Activated CD4-positive, alpha-beta T cell treated with anti-CD3 and anti-CD28 coated beads, Interleukin-2, amount 50 U/mL, for 24 hours (primary cell): ENCODE measurements at places on chromosomes 1 and 21.

DNA sequence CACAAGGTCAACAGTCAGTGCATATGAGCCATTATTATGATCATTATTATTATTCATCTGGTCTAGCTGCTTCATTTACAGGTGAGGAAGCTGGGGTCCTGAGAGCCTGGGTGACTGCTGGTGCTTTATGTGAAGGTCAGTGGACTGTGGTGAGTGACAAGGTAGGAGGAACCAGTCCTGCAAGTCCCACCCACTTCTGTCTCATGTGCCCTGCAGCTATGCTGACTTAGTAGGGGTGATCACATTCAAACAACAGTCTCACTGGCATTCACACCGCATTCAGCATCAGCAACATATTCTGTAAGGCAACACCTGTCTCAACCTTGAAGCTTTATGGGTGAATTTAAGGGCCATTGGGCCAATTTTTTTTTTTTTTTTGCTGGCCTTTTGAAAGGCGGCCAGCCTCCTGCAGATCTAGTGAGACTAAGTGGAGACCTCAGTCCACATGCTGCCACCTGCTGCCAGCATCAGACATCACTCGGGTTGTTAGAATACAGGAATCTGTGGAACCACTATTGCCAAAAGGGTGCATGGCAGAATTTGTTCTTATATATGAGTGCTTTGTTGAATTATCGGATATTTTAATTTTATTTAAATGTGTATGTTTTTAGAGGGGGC lies 59.9 kb upstream of the CACNA1E start:
- peak; percentile 10 for DNase-seq

GRCh38 chr1:91520942-91521507 lies 20.4 kb downstream of the CDC7 start:
- no peak for DNase-seq

GRCh38 chr1:77412820-77413530 lies 131.2 kb downstream of the AK5 start:
- DNase-seq, result no peak

GRCh38 chr1:204670152-204670927 lies 15.2 kb downstream of the LRRN2 start:
- no peak for DNase-seq

DNA sequence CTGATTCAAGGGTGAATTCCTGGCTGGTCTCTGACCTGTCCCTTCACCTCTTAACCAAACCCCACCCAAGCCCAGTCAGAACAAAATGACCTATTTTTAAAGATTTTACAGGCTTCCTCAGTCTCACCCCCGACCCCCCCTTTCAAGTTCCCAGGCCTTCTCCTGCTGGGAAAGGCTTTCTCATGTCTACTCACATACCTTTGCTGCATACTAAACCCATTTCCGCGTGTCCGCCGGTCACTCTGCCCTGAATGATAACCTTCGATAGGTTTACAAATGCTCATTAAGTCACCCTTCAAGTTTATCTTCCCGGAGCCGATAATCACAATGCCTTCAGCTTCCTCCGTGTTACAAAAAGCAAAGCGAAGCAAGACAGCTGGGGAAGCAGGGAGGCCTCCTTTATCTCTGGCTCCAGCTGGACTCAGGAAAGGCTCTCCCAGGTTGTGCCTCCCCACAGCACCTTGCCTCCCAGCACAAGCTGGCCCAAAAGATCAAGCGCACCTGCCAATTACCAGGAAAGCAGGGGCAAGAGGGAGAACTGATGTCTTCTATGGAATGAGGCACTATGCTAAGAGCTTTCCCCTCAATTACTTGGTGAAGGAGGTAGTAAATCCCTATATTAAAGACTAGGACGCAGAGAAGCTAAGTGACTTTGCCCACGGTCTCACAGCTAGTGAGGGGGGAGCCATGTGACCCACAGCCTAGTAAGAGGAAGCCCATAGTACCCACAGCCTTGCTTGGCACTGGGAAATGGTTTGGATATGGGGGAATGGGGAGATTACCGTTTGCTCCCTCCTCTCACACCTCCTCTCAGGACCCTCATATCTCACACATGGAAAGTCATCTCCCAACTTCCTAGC lies 15.9 kb downstream of the SMIM12 start:
- DNase-seq, result no peak

DNA sequence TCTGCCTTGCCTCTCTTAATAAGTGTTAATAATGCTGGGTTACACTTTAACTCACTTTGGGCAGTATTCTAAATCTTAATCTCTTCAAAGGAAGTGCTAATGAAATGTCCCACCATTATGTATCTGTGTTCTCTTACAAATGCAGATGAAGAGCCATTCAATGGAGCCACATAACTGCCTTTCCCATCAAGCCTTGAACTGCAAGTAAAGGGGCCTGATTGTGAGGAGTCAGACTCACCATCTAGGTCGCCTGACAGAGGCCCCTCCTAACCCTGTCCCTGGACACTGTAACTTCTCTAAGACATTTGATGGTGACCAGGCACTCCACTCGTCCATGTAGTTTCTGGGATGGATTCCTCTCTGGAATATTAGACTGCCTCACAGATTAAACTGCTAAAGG lies 329.4 kb downstream of the KIF26B start:
- no peak for DNase-seq

- no peak for DNase-seq
Observed at GRCh38 chr21:42161401-42161955, 57.5 kb upstream of the ABCG1 start.

DNA sequence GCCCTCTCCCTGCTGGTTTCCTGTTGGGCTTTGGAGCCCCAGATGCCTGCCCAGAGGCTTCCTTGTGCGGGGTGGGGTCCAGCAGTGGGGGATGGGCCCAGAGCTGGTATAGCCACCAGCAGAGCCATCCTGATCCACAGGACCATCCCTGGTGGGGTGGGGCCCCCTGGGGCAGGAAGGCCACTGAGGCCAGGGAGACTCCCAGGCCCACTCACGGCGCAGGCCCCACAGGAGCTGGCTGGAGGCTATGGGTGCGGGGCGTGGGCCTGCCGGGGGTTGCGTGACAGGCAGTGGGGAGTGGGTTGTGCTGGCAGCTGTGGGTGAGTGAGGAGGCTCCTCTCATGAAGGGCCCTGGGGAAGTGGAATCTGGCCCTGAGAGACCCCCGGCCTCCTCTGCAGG lies 5.7 kb downstream of the LRRC3 start:
- DNase-seq, result no peak

- no peak for DNase-seq
Observed at GRCh38 chr1:109880971-109881894, 29.4 kb upstream of the CSF1 start.

- DNase-seq, result no peak
Observed at GRCh38 chr1:234751678-234752077, 141.7 kb upstream of the IRF2BP2 start.

- DNase-seq, result no peak
Observed at GRCh38 chr1:210330279-210330866, 1.7 kb downstream of the HHAT start.

DNA sequence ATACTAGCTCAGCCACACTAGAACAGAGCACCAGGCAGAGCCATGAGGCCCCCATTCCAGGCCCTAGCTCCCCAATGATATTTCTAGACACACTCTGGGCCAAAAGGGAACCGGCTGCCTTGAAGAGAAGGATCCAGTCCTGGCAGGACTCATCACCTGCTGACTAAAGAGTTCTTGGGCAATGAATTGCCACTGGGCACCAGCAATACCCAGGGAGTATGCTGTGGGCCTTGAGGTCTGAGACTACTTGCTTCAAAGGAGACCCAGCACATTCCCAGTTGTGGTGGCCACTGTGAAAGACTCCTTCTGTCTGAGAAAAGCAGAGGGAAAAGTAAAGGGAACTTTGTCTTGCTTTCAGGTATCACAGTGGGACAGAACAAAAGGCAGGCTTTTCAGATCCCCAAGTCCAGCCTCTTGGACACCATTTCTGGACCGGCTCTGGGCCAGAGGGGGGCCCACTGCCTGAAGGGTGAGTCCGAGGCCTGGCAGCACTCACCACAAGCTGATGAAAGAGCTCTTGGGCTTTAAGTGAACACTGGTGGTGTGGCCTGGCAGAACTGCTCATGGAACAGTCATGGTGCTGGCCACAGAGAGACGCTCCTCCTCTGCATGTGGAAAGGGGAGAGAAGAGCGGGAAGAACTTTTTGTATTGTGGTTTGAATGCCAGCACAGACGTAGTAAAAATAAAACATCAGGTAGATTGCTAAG lies 72.5 kb downstream of the CDC42BPA start:
- no peak for DNase-seq

DNA sequence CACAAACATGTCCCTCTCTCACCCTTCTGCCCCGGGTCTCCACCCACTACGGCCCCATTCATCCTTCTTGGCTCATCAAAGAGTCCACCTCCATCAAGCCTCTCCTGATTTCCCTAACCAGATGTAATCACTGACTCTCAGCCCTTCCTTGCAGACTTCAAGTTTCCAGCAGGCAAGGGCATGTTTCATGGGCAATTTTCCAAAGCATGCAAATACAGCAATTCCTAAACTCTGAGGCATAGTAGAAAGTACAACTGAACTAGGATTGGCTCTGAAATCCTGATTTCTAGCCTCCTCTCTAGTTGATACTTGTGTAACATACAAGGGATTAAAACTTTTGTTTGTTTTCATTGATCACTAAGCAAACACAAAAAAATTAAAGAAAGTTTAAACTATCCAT lies 109.1 kb upstream of the GADD45A start:
- DNase-seq, result no peak

- DNase-seq, result no peak
Observed at GRCh38 chr1:220123889-220124288, 30.0 kb downstream of the IARS2 start.
